Ovary (tissue), 10 donors: ENCODE measurements at places on chromosomes 16 and 17. TPM values are rescaled to one million over a fixed set of nuclear protein-coding genes. Genes with fewer than 3 reads are reported as not detected.

DNA sequence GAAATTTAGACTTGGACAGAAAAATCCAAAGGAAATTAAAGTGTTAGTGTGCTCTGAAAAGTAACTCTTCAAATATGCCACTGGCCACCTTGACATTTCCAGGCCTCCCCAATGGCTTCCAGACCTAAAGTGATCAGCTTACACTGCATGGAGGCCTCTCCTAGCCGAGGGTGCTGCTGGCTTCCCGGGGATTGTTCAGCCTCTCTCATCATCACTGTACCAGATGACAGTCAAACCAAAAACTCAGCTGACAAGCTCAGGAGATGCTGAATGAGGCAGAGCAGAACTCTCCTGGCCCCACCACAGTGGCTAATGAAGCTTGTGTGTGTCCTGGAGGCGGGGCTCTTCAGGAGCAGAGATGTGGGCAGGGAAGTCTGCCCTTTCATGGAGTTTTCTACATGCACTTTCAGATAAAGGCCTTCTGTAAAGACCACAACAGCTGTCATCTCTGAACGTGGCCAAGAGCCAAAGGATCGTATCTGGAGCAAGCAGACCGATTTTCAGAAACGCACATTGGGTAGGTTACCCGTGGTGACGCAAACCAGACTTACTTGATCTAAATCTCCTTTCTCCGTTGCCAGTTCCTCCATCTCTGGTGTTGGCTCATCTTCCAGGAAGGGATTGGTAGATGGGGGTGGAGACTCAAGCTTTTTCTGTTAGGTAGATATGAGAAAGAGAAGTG lies 113.3 kb downstream of the VPS53 start:
- no peaks in the 10 kb centered on the region for H3K4me1 ChIP-seq
- H3K27me3 ChIP-seq = no peaks in the 10 kb centered on the region
- no peak overlapping the region for H3K27ac ChIP-seq
- no peak overlapping the region for H3K4me3 ChIP-seq

- no peak overlapping the region for H3K27ac ChIP-seq
- H3K4me1 ChIP-seq = no peaks in the 10 kb centered on the region
- no peak overlapping the region for H3K4me3 ChIP-seq
- no peaks in the 10 kb centered on the region for H3K27me3 ChIP-seq
- no peak for DNase-seq
These were observed 247.3 kb downstream of the ZFHX3 start for GRCh38 chr16:72800524-72801161.

DNA sequence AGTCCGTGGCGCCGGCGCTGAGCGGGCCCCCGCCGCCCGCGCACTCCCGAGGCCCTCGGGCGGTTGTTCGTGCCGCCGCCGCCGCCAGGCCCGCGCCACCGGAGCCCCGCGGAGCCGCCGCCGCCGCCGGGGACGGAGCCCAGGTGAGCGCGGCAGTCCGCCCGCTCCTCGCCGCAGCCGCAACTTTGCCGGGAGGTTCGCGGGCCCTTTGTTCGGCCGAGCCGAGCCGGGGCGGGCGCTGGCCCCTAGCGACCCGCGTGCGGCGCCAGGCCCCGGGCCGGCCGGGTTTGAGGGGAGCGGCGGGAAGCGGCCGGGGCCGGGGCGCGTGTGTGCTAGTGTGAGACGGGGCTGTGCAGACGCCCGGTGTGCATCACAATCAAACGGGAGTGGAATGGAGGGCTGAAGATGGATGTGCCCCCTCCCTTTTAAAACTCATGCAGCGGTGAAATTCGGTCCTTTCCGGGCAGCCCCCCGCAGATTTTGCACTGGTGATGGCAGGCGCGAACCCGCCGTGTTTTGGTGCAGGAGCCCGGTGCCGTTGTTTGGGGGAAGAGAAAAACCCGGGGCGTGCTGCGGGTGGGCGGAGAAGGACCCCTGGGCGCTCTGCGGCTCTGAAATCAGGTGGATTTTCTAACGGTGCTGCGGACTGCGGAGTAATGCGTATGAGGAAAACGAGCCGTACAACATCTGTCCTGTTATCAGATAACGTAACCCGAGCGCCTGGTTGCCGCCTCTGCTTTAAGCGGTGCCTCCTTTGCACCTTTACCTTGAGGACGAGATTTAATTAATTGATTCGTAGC lies 823 bp downstream of the TNRC6C start:
- H3K4me1 ChIP-seq = peaks cover 11% of the 10 kb centered on the region
- H3K36me3 ChIP-seq = no peaks in the 10 kb centered on the region
- peak; percentile 57 for DNase-seq
- no peaks in the 10 kb centered on the region for H3K27me3 ChIP-seq
- peak overlapping the region; percentile 68 for H3K4me3 ChIP-seq
- peak overlapping the region; percentile 44 for H3K27ac ChIP-seq

DNA sequence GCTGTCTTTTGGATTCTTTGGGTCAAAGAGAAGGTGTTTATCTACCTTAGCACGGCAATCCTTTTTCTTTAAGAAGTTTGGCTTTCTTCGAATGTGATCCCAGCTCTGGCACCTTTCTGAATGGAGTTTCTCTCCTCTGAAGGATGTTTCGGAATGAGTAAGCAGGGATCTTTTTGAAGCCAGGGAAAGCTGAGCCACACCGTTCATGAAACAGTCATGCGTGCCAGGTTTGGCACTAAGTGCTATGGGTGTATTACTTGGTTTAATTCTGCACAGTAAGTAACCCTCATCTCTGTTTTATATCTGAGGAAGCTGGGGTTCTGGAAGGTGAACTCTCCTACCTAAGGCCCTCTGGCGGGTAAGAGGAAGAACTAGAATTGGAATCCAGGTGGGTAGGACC lies 234.5 kb downstream of the NTN1 start:
- H3K27me3 ChIP-seq = no peaks in the 10 kb centered on the region
- DNase-seq = no peak
- H3K4me1 ChIP-seq = no peaks in the 10 kb centered on the region
- no peak overlapping the region for H3K4me3 ChIP-seq

DNA sequence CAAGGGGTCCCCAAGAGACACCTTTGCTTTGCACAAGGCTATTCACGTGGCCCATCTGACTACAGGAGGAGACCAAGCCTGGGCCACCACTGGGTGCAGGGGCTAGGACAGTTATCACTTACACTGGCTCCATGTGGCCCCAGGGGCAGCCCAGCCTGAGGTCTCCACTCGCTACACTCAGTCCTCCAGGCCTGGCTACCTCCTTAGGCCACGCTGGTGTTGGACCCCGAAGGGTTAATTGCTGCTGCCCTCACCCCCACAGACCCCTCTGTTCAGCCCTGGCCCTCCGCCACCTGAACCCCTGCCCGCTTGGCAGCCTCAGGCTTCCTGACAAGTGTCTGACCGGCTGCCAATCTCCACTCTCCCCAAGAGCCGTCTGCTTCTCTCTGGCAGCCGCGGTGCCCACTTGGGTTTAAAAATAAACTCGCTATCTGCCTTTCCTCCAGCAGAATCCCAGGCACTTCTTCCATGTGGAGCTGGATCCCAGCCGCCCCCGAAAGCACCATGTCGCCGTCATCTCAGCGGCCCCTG lies 27.8 kb downstream of the ADAM11 start:
- no peaks in the 10 kb centered on the region for H3K4me1 ChIP-seq
- no peak overlapping the region for H3K4me3 ChIP-seq
- no peak for DNase-seq
- H3K27me3 ChIP-seq = no peaks in the 10 kb centered on the region
- H3K36me3 ChIP-seq = no peaks in the 10 kb centered on the region

GRCh38 chr16:2687531-2688308 lies 5.4 kb downstream of the KCTD5 start:
- H3K36me3 ChIP-seq = no peaks in the 10 kb centered on the region
- H3K4me3 ChIP-seq = no peak overlapping the region
- H3K4me1 ChIP-seq = peaks cover 10% of the 10 kb centered on the region
- H3K27ac ChIP-seq = no peak overlapping the region
- no peaks in the 10 kb centered on the region for H3K27me3 ChIP-seq
- no peak for DNase-seq

GRCh38 chr17:38713456-38714075 lies 8.5 kb downstream of the MLLT6 start:
- no peaks in the 10 kb centered on the region for H3K36me3 ChIP-seq
- no peak for DNase-seq
- H3K27ac ChIP-seq = no peak overlapping the region
- no peak overlapping the region for H3K4me3 ChIP-seq

- no peak overlapping the region for H3K27ac ChIP-seq
- no peak for DNase-seq
- no peak overlapping the region for H3K4me3 ChIP-seq
These were observed 12.1 kb downstream of the UBN1 start for GRCh38 chr16:4859190-4859899.

- H3K4me1 ChIP-seq = no peaks in the 10 kb centered on the region
- H3K27ac ChIP-seq = no peak overlapping the region
- no peak for DNase-seq
- H3K36me3 ChIP-seq = no peaks in the 10 kb centered on the region
- no peaks in the 10 kb centered on the region for H3K27me3 ChIP-seq
These were observed 49.7 kb downstream of the SMG6 start for GRCh38 chr17:2253768-2254406.

DNA sequence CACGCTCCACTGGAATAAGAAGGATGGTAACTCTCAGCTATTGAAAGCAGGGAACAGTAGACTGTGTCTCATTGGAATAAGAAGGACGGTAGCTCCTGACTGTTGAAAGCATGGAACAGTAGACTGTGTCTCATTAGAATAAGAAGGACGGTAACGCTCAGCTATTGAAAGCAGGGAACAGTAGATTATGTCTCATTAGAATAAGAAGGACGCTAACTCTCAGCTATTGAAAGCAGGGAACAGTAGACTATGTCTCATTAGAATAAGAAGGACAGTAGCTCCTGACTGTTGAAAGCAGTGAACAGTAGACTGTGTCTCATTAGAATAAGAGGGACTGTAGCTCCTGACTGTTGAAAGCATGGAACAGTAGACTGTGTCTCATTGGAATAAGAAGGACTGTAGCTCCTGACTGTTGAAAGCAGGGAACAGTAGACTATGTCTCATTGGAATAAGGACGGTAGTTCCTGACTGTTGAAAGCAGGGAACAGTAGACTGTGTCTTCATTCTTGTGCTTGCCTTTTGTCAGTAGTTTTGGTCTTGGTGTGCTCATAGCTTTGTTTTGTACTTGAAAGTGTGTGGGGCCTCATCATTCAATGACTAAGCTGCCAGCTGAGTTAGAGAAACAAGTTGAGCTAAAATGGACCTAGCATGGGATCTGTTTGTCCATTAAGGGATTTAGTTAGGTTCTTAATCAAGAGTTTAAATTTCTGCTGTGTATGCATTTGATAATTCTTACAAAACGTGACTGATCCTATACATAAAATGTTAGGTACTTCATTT lies 58.5 kb downstream of the BANP start:
- no peak overlapping the region for H3K4me3 ChIP-seq
- DNase-seq = no peak
- peaks cover 3% of the 10 kb centered on the region for H3K4me1 ChIP-seq
- H3K27me3 ChIP-seq = no peaks in the 10 kb centered on the region
- no peaks in the 10 kb centered on the region for H3K36me3 ChIP-seq

- no peaks in the 10 kb centered on the region for H3K36me3 ChIP-seq
- DNase-seq = no peak
- H3K27me3 ChIP-seq = no peaks in the 10 kb centered on the region
- no peak overlapping the region for H3K27ac ChIP-seq
- H3K4me3 ChIP-seq = no peak overlapping the region
- no peaks in the 10 kb centered on the region for H3K4me1 ChIP-seq
These were observed 70.6 kb upstream of the CLEC3A start for GRCh38 chr16:77951788-77952187.

Gene MAF
- total RNA-seq = 136 TPM

Gene KRT25
- total RNA-seq = not detected

Gene CDYL2
- total RNA-seq = 1.4 TPM

Gene GP1BA
- total RNA-seq = 0.10 TPM

Gene LAT
- total RNA-seq = 4.6 TPM

Gene ALOX12
- total RNA-seq = 0.51 TPM

Gene PRRT2
- total RNA-seq = 36.0 TPM

Gene ABAT
- 3.8 TPM for total RNA-seq

Gene TEKT1
- total RNA-seq = 2.5 TPM
